ENCODE measurements at places on chromosomes 7 and 10. TPM values are rescaled to one million over a fixed set of nuclear protein-coding genes. Genes with fewer than 3 reads are reported as not detected.

The COL17A1 gene
- not detected for total RNA-seq

The INPP5F gene
- 4.9 TPM for total RNA-seq

The MYL10 gene
- not detected for total RNA-seq

GRCh38 chr7:148262721-148263229 lies 327.8 kb upstream of the C7orf33 start:
- DNase-seq = peak; percentile 58

DNA sequence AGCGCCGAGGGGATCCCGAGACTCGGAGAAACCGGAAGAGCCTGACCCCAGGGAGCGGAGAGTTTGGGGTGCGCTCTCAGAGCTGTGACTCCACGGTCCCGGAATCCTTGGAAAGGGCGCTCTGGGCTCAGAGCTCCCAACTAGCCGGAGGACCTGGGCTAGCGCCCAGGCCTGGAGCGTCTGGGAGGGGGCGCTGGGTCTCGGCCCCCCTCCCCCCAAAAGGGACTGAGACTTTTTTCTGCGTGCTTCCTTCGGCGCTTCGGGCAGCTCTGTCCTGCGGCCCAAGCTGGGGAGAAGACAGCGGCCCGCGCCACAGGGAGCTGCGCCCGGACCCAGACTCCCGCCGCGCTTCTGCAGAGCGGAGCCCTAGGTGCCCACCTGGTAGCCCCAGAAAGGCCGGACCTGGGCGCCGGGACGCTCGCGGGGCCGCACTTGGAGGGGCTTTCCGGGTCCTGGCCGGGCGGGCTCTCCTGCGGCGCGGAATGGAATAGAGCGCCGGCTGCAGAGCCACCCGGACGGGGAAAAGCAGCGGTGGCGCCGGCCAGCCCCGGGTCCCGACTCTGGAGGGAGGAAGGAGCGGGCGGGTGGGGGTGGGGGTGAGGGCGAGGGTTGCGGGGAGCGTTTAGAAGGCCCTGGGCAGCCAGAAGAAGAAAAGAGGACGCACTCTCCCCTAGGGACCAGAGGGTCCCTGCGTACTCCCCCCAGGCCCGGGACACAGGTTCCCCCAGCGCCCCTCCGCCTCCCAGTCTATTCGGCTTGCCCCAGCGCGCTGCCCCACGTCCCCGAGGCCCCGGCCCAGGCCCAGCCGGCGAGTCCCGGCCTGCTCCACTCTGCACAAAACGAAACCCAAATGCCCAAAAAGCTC lies 4.7 kb downstream of the ZNF503 start:
- peak; percentile 29 for DNase-seq

- DNase-seq = no peak
These were observed 23.3 kb upstream of the STEAP2 start for GRCh38 chr7:90188281-90188680.

GRCh38 chr10:9015447-9015846 lies 961.0 kb downstream of the GATA3 start:
- DNase-seq = no peak

The DEPP1 gene
- 27.5 TPM for total RNA-seq

The PTN gene
- 11.2 TPM for total RNA-seq

DNA sequence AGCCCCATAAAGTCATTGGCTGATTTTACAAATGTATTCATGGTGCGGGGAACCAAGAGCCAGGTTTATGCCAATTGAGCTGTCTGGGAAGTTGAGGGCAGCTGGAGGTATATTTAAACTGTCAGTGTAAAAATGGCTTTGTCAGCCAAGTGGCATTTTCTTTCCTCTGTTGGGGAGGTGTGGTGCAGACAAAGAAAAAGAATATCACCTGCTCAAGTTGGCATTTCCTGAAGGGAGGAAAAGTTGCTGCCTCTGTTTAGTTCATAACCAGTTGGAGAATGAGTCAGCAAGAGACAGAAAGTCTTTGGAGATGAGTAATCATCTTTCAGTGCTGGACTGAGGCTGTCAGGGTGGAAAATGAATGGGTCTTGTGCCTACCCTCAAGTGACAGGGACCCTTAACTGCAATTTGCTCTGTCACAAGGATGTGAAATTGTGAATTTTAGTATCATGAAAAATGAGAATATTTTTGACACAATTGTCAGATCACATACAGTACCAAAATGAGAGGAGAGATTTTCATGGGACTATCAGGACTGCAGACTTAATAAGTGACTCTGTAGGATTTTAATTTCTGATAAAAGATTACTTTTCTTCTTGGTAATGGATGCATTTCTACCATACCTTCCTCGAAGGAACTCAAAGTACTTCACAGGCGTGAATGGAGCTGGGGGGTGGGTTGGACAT lies 137.3 kb downstream of the ANLN start:
- DNase-seq = no peak

GRCh38 chr7:30739691-30740090 lies 12.2 kb upstream of the INMT start:
- DNase-seq = no peak

The PHKG1 gene
- 21.4 TPM for total RNA-seq

The VIPR2 gene
- total RNA-seq = 17.5 TPM

The AGMO gene
- total RNA-seq = 0.36 TPM

GRCh38 chr7:135337977-135338550 lies 104.4 kb downstream of the STRA8 start:
- DNase-seq = no peak

- no peak for DNase-seq
These were observed 7.8 kb upstream of the LIPM start for GRCh38 chr10:88794731-88795130.

The NUTM2E gene
- total RNA-seq = not detected

The DOCK1 gene
- 16.8 TPM for total RNA-seq

GRCh38 chr7:156999958-157000726 lies 10.3 kb downstream of the MNX1 start:
- DNase-seq = no peak

The AEBP1 gene
- 20.5 TPM for total RNA-seq

DNA sequence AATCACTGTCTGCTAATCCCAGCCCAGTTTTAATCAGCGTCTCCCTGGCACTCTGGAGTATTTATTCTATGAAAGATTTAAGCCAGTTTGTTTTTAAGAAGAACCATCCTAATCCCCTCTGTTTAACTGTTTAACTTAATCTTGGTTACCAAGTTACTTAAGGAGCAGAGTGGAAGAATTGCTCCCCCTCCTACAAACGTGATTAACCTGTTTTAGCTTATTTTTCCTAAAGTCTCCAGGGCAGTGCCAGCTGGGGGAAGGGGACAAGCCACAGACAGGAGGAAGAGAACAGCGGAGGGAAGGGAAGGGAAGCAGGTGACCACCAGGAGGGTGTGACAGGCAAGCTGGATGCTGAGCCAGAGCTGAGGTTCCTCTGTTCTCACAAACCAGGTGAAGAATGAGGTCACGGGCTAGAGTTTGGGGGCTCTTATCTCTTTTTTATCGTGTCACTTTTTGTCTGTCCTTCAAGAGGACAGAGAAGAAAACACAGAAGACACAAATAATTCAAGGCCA lies 1.7 kb downstream of the SLC13A4 start:
- DNase-seq = no peak

The SYNPO2L gene
- total RNA-seq = 290 TPM

DNA sequence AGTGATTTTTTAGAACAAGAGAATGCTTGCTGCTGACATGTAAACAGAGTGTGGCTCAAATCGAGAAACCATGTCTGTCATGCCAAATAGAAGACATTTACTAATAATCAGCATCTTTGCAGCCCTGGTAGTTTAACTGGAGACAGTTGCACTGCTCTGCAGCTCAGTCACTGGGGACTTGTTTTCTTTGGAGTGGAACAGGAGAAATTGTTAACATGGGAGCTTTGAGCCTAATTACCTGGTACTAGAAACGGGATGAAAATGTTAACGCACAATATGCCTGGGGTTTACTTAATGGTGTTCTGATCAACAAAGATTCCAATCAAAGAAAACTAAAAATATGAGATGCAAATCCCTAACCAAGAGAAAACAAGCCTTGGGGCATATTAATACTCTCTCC lies 153.5 kb downstream of the NRP1 start:
- DNase-seq = no peak

The SPRN gene
- not detected for total RNA-seq

The CDK14 gene
- 18.7 TPM for total RNA-seq

DNA sequence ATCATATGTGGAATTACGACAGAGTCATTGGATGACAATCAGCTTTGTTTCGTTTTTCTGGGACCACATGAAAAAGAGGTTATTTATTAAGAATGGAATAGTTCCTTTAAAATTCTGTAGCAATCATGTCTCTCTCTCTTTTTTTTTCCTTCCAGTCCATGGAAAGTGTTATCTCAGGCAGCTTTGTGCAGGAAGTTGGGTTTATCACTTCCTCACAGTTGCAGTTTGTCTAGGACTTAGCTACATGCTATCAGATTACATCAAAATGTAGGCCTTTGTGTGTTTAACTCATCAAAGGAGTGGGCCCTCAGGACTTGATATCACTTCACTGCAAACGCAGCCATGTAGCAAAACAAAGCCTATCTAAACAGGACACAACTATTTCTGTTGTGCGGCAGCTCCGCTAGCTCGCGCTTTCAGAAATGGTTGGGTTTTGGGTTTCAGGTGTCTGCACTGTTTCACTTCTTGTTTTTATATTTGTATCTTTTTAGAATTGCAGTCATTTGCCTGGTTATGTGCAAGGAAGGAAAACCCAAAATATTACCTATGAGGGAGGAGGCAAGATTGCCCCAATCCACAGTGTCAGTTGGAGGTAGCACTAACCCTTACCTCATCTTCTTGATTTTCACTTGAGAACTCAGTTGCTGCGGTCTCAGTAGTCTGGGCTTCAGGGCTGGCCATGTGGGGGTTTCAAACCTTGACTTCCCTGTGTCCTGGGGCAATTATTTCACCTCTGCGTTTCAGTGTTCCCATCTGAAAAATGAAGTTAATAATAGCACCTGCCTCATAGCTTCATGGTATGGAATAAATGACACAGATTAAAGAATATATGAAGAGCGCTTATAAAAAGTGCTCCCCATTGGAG lies 66.7 kb downstream of the HHEX start:
- DNase-seq = no peak

DNA sequence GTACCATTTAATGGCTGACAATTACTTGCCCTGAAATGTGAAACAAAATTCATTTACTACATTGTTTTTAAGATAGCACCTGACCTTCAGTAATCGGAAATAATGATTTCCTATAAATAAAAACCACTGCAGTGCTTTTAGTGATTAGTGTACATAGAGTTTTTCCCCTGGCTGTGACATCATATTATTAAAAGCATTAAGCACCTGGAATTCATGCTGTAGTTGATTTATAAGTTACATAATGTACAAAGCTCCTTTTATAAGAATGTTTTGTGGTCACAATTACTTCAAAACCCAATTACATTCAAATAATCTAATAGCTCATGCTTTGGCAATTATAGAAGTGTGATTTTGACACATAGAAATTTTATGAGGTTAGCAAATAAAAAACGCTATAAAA lies 44.3 kb upstream of the EIF4H start:
- no peak for DNase-seq

DNA sequence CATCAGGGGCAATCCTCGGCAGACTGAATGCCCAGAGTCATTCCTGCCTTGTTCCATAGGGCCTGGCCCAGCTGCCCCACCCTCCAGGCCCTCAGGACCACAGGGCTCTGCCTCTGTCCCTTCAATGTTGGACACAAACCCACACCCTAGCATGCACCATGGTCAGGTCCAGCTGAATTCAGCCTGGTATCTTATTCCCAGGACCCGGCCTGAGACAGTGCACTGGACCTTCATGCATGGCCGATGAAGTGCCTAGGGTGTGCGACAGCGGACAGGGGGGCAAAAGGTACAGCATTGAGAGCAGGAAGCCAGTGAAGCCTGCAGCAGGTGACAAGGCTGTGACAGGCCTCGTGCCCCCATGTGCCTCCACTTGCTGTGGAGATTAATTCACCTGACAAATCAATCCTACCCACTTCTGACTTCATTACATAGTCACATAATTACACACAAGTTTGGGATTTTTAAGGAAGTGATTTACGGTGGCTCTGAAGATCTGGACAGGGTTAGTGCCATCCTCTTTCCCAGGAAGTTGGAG lies 261.9 kb downstream of the GRID1 start:
- no peak for DNase-seq

DNA sequence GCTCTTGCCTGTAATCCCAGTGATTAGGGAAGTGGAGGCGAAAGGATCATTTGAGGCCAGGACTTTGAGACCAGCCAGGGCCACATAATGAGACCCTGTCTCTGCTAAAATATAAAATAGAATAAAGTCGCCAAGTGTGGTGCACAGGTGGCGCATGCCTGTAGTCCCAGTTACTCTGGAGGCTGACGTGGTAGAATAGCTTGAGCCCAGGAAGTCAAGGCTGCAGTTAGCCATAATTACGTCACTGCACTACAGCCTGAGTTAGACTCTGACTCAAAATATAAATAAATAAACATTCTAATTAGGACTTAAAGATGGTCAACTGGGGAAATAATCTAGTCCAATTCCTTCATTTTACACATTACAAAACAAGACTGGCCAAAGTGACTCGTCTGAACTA lies 768 bp downstream of the CHCHD2 start:
- DNase-seq = no peak

DNA sequence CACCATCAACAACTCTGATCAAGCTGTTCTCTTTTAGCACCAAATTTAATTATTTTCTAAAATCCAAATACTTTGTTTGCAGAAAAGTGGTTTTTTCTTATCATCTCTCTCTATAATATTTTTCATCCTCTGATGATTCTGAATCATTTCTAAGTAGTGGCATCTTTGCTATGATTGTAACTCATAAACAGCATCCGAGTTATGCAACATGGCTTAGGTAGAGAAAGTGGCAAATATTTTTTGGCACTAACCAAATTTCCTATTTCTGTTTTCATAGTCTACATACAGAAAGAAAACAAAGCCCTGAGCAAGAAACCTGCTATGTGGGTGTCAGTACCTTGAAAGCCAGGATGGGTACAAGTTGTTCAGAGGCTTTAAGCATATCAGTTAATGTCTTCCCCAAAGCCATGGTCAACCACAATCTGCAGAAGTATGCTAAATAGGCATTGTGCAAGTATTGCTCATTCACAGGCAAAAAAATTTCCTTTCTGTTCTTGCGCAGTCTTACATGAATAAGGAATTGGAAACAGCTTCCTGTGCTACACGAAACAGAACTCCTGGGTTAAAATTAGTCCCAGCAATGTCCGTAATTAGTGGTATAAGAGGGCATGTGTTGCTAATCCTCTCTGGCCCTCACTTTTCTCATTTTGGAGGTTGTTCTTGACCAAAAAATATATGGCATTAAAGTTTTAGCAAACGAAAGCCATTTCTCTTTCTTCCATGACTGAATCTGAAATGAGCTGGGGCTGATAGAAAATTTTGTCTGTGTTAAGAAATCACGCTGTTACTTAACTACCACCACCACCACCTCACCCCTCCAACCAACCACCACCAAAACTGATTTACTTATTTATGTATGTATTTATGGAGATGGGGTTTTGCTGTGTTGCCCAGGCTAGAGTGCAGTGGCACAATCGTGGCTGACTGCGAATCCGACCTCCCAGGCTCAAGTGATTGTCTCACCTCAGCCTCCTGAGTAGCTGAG lies 325.6 kb upstream of the MAGI2 start:
- no peak for DNase-seq

All from left ventricle myocardium inferior (tissue), 1 donor.